ENCODE measurements at places on chromosomes 2 and 18.

- no peak for DNase-seq
Observed at GRCh38 chr18:44740000-44740399, 59.3 kb downstream of the SETBP1 start.

- no peak for DNase-seq
Observed at GRCh38 chr2:162449471-162449870, 105.5 kb downstream of the GCA start.

DNA sequence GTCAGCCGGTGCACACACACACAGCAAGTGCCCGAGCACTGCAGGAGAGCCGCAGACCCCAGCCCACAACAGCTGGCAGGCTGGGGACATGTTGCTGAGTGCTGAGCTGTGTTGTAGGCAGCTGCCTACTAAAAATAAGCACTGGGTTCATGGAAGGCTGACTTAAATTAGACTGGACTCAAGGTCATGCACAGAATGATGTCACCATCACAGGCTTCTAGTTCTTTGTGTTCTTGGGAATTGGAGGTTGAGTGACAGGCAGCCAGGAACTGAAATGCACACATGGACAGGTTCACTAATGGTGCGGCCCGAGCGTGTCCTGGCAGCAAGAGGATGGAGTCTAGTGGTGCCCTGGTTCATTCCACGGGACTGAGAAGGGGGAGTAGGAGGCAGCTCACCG, 71.3 kb downstream of the VWA3B start:
- no peak for DNase-seq

- DNase-seq: no peak
Observed at GRCh38 chr2:236236559-236237452, 27.4 kb downstream of the ASB18 start.

DNA sequence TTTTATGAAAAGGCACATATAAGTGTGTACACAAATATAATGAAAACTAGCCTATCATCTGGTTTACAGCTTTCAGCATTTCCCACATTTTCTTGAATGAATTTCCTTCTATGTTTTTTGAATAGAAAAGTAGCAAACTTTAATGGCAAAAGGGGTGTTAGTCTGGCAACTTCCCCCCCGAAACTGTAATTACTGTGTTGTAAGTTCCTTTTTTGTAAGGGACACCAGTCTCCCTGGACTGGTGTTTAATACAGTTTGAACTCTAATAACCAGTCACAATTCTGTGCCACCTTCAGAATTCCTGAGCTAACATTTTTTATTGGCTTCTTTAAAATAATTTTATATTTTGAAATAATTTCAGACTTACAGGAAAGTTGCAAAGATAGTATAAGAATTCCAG, 94.2 kb downstream of the ACSL3 start:
- DNase-seq: no peak

Measured in stimulated activated CD8-positive, alpha-beta memory T cell treated with anti-CD3 and anti-CD28 coated beads, Interleukin-7, amount 100 ng/mL, for 1 hour (primary cell).